ENCODE measurements at places on chromosomes 12 and 14.

GRCh38 chr12:103884316-103884715, 43.3 kb upstream of the NT5DC3 start:
- DNase-seq: no peak

GRCh38 chr12:68163560-68164081, 4.1 kb upstream of the IFNG start:
- DNase-seq: no peak

DNA sequence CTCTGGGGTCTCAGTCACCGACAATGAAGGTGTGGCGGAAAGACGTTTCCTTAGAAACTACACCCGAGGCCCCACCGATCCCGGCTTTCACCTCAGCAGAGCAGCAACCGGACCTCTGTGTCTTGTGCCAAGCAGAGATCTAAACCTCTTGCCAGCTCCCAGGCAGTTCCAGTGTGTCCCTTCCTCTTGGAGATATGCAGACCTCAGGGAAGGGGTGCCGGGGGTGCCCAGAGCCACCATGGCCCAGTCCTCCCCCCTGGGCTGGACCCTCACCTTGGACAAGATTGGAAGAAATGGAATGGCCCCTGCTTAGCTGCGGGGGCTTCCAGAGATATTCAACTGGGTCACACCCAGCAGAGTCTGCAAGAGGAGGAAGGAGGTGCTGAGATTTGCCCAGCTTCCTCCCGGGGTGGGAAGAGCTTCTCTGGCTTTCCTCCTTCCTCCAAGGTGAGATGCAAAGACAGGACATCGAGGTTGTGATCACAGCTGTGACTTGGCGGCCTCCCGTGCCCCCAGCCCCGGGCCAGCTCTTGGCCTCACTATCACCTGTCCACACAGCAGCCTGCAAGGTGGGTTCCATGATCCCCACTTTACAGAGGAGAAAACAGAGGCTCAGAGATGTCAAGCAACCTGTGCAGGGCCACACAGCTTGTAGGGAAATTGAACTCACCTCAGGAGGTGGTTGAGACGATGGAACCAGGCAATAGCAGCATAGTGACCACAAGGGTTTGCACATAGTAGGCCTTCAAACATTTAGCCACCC, 281.7 kb upstream of the RTL1 start:
- no peak for DNase-seq

DNA sequence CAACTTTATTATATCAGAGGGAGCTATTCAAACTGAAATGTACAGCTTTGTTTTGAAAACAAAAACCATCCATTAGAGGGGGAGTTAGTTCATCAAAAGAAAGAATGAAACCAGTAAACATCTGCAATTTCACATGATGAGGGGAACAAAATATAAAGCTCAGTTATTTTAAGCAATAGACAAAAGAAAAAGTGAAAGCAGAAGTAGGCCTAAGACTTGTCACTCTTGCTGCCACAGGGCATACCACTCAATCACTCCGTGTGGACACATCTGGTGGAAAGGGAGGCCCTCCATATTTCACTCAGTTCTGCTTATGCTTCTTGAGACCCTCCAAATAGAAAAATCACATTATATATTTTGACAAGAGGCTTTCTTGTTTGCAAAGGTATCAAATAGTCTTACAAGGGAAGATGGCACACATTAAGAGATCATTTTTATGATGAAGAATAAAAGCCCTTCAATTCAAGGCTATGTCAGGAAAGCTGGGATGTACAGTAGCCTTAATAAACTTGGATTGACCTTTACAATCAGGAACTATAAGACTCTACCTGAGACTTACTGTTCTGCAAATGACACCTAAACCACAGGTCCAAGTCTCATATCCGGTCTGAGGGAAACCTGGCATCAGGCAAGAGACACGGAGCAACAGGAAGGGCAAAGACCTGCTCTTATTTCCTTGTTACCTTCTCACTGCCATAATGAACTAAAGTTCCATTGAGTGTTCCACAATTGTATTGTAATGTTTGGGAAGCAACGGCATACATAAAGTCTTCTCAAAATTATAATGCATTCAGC, 222.5 kb upstream of the GRIP1 start:
- DNase-seq: no peak

DNA sequence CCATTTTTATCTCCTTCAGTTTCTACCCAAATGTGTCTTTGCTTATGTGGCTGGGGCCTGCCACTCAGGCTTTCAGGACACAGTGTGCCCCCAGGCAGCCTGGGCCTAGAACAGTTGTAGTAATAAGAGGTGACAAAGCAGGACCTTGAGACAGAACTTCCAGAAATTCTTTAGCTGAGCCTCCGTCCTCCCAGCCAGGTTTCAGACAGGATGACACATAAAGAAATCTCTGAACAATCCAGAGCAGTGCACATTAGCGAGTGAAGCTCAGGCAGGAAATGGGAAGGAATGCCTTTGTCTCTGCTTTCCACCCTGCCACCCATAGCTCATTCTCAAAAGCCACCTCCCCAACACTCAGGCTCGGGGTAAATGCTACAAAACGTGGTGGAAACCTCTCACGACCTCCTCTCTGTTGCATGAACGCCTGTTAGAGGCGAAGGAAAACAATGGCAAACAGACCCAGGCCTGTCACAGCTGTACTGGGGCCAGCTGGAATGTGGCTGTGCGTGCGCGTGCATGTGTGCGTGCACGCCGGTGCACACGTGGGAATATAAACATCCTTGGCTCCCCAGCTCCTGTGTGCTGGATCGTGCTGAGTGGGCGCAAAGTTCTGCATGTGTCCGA, 286.7 kb downstream of the ZFP36L1 start:
- DNase-seq: no peak

- peak; percentile 30 for DNase-seq
Measured at GRCh38 chr12:121992059-121992879, 29.4 kb upstream of the BCL7A start.

DNA sequence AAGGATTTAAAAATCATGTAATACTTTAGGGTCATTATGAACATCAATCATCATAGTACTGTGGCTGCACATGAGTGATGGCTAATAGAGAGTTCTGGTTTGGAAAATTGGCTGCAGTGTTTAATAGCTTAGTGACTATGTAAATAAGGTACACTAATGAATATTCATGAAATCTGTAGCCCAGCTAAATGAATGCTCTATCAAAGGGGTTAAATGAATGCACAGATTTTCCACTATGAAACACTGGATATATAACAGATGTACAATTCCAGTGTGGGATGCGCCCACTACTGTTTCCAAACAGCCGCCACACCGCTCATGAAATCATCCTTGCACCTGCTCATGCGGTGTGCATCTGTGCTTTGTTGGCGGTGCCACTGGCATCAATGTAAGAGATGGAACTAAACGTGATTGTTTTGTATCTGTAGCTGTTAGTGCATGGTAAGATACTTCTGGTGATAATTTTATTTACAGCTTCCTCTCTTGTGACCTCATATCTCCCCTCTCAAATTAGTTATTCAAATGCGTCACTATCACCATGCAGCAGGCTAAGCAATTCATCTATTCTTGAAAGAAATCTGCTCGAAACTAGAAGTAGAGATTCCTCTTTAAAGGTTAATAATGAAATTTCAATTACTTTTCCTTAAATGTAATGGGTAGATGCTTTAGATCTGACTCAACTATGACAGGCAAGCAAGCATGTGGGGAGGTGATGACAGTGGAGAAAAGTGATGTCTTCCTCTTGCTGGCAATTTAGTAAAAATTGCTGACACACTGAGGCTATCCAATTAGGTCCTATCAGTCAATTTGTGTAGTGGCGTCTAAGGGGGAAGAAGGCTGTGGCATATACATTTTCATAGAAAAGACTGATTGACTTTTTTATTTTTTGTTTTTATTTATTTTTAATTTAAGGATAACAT, 433.6 kb downstream of the AEBP2 start:
- no peak for DNase-seq

DNA sequence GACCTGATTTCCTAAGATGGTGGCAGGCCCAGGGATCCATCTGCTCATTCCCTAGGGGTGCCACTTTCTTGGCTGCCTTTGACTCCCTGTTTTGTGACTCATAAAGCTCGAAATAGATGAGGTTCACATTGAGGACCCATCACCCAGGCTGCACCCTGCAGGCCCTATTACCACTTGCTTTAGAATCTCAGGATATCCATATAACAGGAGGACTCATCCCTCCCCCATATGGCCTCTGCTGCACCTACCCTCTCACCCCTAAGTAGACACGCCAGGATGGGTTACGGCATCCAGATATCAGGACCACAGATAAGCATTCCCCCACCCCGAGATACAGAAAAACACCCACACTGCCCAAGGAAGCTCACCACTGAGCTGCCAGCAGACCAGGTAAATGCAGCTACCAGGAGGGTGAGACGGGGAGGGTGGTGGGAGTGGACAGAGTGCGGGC, 155.7 kb downstream of the DPF3 start:
- DNase-seq: no peak

Data from stimulated activated CD8-positive, alpha-beta memory T cell treated with anti-CD3 and anti-CD28 coated beads, Interleukin-7, amount 100 ng/mL, for 48 hours (primary cell).